ENCODE measurements at places on chromosomes 13 and 19.

DNA sequence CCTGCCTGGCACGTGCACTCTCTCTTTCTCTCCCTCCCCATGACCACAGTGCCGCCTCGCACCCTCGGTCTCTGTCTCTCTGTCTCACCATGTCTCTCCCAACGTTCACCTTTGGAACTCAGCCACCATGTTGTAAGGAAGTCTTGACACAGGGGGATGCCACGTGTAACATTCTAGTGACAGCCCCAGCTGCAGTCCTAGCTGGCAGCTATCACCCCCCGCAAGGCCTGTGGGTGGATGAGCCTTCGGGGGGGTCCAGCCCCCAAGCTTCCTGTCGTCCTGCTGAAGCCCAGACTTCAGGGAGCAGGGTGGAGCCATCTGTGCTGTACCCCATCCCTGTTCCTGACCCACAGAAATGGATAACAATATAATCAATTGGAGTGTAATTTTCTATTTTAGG, 118.5 kb downstream of the SOX1 start:
- DNase-seq, result no peak

DNA sequence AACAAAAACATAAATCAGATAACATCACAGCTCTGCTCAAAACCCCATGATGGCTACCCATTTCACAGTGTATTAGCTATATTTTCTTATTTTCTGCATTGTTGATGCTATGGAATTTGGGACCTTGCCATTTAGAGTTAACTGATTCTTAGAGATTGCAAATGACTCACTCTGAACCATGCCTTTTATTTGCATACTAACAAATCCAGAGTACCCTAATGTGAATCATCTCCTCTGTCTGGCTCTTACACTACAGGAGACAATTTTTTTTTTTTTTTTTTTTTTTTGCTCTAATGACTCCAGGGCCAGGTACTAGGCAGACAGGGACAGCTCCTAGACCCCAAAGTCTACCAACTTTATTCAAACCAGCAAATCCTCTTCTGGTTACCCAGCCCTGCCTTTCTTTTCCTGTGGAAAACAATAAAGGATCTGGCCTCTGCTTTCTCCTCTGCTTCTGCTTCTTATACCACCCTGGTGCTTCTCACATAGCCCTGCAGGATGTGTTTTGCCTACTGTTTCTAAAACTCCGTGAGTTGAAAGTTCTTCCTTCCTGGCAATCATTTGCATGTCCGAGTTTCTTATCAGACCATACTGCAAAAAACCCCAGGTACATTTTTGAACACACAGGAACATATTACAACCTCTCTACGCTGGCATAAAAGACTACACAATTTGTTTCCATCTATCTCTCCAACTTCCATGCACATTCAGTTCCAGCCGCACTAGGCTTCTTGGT, 10.6 kb upstream of the ZNF460 start:
- no peak for DNase-seq

GRCh38 chr19:12543855-12544254, 7.4 kb downstream of the ZNF564 start:
- no peak for DNase-seq

GRCh38 chr13:51822106-51822815, 18.3 kb upstream of the DHRS12 start:
- no peak for DNase-seq

- peak; percentile 91 for DNase-seq
These were observed at the start of gene SHFL for GRCh38 chr19:10085641-10086590. TSS of gene SHFL (plus strand) at chr19:10086317. CDS start at chr19:10086428, 111 bp downstream.

GRCh38 chr19:31947436-31948115, 397.8 kb upstream of the ZNF507 start:
- no peak for DNase-seq

DNA sequence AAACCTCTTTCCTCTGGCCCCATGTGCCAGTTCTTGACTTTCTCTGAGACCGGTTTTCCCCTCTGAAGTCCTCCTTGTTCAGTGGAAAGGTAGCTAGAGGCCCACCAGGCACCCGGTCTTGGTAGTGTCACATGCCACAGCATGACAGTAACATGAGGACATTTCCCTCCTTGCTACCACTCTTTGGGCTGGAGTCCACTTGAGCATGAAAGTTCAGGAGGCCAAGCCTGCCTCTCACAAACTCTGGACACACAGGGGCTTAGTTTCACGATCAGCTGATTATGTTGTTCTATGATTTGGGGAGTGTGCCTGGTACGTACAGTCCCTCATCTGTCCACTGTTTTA, 45.6 kb downstream of the NFIX start:
- no peak for DNase-seq

DNA sequence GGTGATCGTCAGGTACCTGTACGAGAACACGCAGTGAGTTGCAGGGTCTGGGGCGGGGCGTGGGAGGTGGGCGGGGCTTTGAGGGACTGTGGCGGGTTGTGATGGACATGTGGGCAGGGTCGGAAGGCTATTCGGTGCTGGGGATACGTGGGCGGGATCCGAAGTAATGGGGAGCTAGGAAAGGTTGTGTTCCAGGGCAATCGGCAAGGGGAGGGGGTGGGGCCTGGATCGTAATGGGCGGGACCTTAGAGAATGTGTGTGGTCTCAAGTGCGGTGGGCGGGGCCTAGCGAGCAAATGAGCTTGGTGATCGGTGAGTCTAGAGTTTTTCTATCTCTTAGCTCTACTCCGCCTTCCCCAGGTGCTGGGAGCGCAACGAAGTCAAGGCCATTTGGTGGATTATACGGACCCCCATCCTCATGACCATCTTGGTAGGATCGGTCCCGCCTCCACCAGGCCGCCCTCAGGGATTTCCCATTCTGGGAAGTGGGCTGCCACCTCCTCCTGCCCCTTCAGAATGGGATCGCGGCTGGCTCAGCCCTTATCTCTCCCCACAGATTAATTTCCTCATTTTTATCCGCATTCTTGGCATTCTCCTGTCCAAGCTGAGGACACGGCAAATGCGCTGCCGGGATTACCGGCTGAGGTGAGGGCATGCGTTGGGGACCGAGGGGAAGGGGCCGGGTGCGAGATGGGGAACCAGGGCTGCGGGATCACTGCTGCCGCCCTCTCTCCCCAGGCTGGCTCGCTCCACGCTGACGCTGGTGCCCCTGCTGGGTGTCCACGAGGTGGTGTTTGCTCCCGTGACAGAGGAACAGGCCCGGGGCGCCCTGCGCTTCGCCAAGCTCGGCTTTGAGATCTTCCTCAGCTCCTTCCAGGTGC, 9.6 kb downstream of the GIPR start:
- peak; percentile 68 for DNase-seq

GRCh38 chr19:23255700-23256099, 5.5 kb upstream of the ZNF724 start:
- no peak for DNase-seq

- DNase-seq, result no peak
These were observed 7.0 kb downstream of the PRODH2 start for GRCh38 chr19:35805526-35806102.

GRCh38 chr19:48807590-48808308, 3.1 kb downstream of the BCAT2 start:
- no peak for DNase-seq

DNA sequence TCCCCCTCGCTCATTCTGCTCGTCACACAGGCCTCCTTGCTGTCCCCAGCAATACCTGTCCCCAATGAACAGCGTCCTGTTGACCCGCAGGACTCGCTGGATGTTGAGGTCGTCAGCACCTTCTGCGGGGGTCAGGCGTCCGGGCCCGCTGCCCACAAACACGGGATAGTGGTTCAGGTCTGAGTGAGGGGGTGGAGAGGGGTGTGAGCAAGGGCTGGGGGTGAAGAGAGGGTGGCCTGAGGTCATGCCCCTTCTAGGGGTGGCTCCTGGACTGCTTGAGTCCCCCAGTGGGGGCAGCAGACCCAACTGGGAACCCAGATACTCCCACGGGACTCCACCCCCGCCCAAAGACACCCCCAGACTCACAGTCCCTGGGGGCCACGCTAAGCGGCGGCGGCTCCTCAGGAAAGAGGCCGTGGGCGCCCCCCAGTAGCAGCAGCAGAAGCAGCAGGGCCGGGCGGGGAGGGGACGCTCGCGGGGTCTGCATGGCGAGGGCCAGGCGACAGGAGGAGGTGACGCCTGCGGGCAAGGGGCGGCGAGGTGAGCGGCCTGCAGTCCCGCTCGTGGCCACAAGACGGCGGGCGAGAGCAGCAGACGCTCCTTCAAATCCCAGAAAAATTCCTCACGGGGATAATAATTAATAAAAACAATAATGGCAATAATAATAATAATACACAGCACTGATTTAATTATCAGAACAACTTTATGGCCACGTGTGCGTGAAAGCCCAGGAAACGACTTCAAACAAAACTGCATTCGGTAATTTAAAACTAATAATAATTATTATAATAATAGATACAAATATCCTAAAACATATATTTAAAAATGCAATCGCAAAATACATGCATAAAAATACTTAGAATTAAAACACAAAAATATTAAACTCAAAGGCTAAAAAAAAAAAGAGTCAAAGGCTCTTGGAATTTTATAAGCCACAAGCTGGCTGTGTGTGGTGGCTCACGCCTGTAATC, 1.2 kb downstream of the SEMA6B start:
- peak; percentile 39 for DNase-seq

GRCh38 chr19:51227326-51227725, 2.4 kb downstream of the CD33 start:
- DNase-seq, result no peak

DNA sequence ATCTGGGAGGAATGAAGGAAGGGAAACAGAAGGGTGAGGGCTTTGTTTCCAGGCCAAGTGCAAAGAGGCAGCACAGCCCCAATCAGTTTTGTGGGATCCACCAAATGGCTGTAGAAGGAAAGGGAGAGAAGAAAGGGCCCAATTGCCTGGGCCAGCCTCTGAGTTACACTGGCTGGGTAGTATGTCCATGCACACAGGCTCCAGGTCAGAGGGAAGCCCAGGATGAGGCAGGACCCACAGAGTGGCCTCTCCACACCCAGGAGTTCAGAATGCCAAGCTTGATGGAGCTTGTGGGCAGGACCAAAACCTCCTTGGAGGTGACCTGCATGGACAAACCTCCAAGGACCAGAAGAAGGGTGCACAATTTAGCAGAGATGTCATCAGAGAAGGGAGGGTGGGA, 178.2 kb upstream of the TSHZ3 start:
- DNase-seq, result no peak

GRCh38 chr19:2033115-2033824, 17.8 kb upstream of the BTBD2 start:
- no peak for DNase-seq

Data from naive thymus-derived CD8-positive, alpha-beta T cell (primary cell).